Daoy (cell line): ENCODE measurements at places on chromosomes 16 and 17. TPM values are rescaled to one million over a fixed set of nuclear protein-coding genes. Genes with fewer than 3 reads are reported as not detected.

HIGD1B gene
- total RNA-seq = not detected in 2 replicates

EVPL gene
- total RNA-seq = 0.06 and 0.12 TPM in 2 replicates

FBXO39 gene
- total RNA-seq = 0.12 and 3.0 TPM in 2 replicates

BOLA2B gene
- total RNA-seq = 1,051 and 1,320 TPM in 2 replicates

FAM20A gene
- total RNA-seq = not detected in 2 replicates

NRN1L gene
- total RNA-seq = not detected in 2 replicates

CCL15 gene
- total RNA-seq = not detected in 2 replicates

ASGR1 gene
- 0.29 and 1.2 TPM in 2 replicates for total RNA-seq

HOXB7 gene
- 10.6 and 13.2 TPM in 2 replicates for total RNA-seq

GUCY2D gene
- total RNA-seq = under 0.01 TPM in 1 of 2 replicates, not detected in the other

FBXL16 gene
- total RNA-seq = 0.51 TPM in 1 of 2 replicates, not detected in the other

TBX6 gene
- not detected in 2 replicates for total RNA-seq

RAB40B gene
- 1.5 and 3.2 TPM in 2 replicates for total RNA-seq

ABCC12 gene
- total RNA-seq = not detected in 2 replicates

ITGAL gene
- total RNA-seq = not detected in 2 replicates

ZPBP2 gene
- not detected in 2 replicates for total RNA-seq

SEPTIN1 gene
- not detected in 2 replicates for total RNA-seq

LIMD2 gene
- total RNA-seq = 32.3 and 41.7 TPM in 2 replicates

TNS4 gene
- total RNA-seq = 0.24 and 0.40 TPM in 2 replicates

SOCS3 gene
- total RNA-seq = 25.3 and 27.9 TPM in 2 replicates
